Cortex of kidney (tissue), 1 donor: ENCODE measurements at places on chromosomes 3 and 15.

- DNase-seq, result no peak
Measured at GRCh38 chr3:86830566-86830965, 160.4 kb downstream of the VGLL3 start.

DNA sequence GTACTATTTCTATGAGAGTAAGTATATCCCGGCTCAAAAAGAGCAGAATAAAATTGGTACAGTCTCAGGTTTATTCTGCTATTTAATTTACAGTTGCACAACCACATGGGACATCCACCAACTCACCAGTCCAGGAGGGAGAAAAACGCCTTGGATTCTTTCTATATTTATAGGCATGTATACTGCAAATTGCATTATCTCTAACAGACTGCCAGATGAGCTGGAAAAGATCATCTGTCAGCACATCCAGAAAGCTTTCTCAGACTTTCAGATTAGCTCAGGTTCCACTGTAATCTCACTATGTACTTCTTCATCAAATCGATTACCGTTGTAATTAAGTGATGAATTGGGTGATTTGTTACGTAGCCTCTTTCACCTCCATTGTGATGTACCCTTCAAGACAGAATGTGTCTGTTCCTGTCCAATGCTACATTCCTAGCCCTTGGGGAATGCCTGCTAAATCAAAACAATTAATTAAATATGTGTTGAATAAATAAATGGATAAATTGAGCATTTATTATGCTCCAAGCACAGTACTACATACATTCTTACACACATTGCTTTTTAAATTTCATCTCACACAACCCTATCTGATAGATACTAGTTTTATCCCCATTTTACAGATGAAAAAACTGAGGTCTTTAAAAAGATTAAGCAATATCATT, 38.1 kb upstream of the TMC3 start:
- no peak for DNase-seq

- no peak for DNase-seq
Measured at GRCh38 chr15:61216519-61216918, 12.6 kb downstream of the RORA start.

GRCh38 chr3:178545337-178545736, 9.1 kb downstream of the KCNMB2 start:
- no peak for DNase-seq

GRCh38 chr3:166405896-166406295, 568.7 kb upstream of the BCHE start:
- no peak for DNase-seq

GRCh38 chr3:197791892-197792647, 1.0 kb downstream of the LRCH3 start:
- DNase-seq, result no peak

- DNase-seq, result no peak
Measured at GRCh38 chr15:54707805-54708752, 488.7 kb downstream of the RSL24D1 start.

DNA sequence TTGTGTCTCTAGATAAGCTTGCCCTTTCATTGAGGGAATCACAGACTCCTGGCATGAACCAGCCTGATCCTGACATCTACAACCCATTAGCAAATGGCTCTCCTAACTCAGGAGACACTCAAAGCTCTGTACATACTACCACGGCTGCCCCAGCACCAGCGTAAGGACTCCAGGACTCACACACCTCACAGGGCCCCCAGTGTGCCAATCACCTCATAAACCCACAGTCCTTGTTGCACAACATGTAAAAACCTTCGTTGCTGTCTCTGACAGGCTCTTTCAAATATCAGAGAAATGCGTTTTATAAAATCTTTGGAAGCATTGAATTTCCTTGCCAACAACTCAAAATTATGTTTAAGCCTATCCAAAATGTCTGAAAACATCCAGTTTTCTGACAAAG, 7.3 kb downstream of the FYCO1 start:
- DNase-seq, result no peak

DNA sequence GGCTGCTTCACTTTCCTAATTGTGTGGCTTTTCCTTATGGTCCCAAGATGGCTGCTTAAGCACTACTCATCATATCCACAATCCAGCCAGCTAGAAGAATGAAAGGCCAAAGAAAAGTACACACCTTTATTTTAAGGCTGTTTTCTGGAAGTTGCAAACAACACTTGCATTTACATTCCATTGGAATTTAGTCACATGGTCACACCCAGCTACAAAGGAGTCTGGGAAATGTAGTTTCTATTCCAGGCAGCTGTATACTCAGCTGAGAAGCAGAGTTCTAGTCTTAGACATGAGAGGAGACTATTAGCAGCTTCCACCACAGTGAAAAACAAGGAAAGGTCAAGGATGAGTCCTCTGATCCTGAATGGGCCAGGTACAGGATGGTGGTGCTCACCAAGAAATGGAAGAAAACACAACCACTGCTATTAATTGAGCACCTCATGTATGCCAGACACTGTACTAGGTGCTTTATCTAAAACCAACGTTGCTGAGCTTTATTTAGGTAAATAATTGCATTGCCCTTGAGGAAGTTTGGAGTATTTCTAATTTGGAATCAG, 28.0 kb upstream of the ATG7 start:
- DNase-seq, result no peak

GRCh38 chr3:127387119-127387518, 99.3 kb upstream of the PRR20G start:
- DNase-seq, result no peak

- DNase-seq, result no peak
Measured at GRCh38 chr3:12393894-12394293, 90.4 kb upstream of the TSEN2 start.

GRCh38 chr3:195087328-195087727, 183.6 kb downstream of the XXYLT1 start:
- DNase-seq, result no peak

DNA sequence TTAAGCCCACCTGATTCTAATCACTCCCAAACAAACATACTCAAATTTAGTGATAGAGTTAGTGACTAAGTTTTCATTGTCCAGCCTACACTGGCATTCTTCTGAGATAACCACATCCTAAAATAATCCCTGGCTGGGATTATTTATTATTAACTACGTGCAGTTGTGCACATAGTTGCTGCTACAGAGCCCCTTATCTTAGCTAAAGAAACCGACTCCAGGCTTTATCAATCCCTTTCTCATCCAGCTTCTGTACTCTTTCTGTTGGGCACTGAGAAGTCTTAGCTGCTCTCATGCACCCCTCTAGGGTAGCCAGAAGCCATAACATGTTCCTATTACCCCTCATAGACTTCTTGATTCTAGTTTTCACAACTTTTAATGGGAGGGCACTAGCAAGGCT, 208.7 kb downstream of the MBNL1 start:
- DNase-seq, result no peak

GRCh38 chr3:189096092-189096491, 75.7 kb upstream of the TPRG1 start:
- no peak for DNase-seq

GRCh38 chr3:70233112-70233511, 79.3 kb downstream of the MDFIC2 start:
- DNase-seq, result no peak

- DNase-seq, result no peak
Measured at GRCh38 chr15:69369631-69370030, 44.5 kb upstream of the KIF23 start.

- no peak for DNase-seq
Measured at GRCh38 chr3:57545636-57546268, 1.6 kb upstream of the DNAH12 start.

DNA sequence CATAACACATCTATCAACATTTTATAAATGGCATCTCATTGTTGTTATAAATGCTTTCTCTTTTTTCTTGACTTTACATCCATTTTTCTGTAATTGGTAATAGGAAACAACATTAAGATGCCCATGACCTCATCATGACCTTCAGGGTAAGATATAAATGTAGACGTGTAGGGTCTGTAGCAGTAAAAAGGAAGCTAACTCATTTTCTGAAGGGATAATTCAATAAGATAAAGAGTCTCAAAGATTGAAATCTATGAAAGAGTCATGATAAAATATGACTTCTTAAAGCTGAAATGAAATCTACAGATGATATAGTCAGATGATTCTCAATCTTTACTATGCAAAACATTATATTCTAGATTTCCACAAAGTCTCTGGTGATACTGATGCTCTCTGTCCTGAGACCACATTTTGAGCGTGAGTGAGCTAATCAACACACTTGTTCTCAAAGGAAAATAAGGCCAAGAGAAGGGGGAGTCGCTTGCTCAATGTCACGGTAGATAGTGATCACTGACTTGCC, 38.5 kb downstream of the TPRG1 start:
- DNase-seq, result no peak

DNA sequence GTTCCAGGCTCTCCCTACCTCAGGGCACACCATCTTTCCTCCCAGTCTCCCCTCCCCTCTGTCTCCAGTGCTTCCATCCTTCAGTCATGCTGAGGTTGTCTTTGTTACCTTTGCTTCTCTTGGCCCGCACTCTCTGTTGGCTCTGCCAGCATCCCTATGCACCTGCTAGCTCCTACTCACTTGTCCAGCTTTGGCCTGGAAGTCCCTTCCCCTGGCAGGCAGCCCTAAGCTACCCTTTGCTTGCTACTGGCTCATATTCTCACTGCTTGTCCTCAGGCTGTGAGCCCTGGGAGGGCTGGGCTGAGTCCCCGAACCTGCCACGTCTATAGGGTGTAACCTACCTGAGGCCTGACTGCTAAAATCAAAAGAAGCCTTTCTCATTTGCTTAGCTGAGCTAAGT, 122.7 kb downstream of the PGPEP1L start:
- DNase-seq, result no peak

DNA sequence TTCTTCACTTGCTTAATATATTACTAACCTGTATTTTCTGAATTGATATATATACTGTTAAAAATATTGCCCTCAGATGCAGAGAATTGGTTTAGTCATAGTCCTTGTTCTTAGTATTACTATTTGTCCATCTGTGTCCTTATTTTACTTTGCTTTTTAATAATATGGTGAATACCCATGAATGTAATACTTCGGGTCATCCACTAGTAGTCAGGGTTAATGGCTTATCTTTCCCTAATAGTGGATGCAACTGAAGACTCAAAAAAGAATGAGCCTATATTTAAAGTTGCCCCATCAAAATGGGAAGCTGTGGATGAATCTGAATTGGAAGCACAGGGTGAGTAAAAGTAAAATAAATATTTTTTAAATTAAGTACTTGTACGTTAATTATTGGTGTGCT, 36.5 kb downstream of the U2SURP start:
- no peak for DNase-seq

GRCh38 chr15:40941528-40942336, 11.5 kb upstream of the CHAC1 start:
- no peak for DNase-seq

DNA sequence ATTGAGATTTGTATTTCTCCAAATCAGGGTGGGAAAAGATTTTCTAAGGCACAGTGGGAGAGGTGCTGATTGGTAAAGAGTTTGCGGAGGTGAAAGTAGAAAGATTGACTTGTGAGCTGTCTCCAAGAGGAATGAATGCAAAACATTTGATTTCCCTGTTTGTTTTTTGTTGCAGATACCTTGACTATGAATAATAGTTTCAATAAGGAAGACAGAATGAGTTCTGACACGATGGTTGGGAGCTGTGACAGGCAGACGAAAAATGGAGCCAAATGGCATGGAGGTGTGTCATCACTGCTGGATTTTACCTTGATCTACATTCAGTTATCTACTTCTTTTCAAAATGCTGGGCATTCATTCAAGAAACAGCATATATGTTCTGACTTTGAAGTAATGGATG, 145.1 kb downstream of the NFKBIZ start:
- DNase-seq, result no peak

GRCh38 chr3:187714404-187714979, 12.1 kb upstream of the RTP2 start:
- DNase-seq, result no peak

GRCh38 chr15:95556866-95557225, 773.7 kb upstream of the NR2F2 start:
- DNase-seq, result no peak

- DNase-seq, result no peak
Measured at GRCh38 chr3:42516443-42516842, 14.0 kb downstream of the VIPR1 start.

DNA sequence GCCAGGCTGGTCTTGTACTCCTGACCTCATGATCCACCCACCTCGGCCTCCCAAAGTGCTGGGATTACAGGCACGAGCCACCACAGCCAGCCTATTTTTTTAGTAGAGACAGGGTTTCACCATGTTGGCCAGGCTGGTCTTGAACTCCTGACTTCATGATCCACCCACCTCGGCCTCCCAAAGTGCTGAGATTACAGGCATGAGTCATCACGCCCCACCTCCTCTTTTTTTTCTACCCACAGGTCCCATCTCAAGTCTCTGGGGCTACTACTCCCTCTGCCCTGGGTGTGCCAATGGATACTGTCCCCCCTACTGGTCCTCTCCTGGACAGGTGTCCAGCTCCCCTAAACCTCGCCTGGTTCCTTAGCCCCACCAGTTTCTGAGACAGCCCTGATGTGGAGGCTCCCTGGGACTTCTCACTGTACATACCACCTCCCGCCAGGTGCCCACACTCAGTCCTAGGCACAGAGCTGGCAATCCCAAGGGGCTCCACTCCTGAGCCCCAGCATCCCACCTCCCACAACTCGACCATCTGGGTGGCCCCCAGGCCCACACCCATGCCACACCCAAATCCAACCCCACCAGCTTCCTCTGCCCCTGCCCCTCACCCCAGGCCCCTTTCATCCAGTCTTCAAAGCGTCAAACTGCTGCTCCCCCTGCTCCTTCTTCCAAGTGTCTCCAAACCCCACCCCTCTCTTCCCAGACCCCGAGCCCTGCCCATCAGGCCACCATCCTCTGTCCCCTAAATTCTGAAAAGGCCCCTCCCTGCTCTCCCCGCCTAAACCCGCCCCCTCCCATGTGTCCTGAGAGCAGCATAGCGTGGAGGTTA, 13.1 kb upstream of the CYP11A1 start:
- no peak for DNase-seq

DNA sequence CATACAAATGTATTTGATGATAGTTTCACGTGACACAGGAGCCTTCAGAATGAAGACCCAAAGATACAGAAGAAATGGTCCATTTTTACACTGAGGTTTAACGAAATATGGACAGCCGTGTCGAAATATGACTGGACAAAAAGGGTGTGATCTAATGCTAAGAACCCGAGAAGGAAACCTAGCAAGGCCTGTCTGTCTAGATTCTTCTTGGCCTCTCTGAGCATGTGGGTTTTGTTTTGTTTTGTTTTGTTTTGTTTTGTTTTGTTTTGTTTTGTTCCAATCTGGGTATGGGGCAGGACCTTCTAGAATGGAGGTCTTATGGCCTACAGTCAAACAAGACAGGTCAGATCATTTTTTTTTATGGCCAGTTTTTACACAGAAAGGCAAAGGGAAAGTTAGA, 242.7 kb upstream of the STT3B start:
- DNase-seq, result no peak
